ENCODE measurements at places on chromosomes 4 and X.
A peak's percentile ranks its signal among the peaks of the same experiment; 100 is the strongest.

DNA sequence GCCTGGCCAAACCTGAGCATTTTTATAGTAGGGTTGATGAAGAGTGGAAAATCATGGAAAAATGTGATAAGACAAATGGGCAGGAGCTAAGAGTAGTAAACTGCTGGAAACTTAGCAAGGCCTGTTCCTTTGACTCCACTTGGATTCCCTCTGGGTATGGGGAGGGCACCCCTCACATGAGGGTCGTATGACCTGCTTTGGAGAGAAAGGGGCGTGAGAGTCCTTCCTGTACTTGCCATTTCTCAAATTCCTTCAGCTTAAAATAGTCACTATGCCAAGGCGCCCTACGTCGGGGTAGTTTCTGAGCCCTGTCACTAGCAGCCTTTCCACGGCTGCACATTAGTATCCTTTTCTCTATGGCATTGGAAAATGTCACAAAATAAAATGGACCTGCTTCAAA lies 49.1 kb downstream of the GPRIN3 start:
- DNase-seq, result no peak

GRCh38 chr4:113404167-113404571 lies 354.7 kb downstream of the ANK2 start:
- no peak for DNase-seq

DNA sequence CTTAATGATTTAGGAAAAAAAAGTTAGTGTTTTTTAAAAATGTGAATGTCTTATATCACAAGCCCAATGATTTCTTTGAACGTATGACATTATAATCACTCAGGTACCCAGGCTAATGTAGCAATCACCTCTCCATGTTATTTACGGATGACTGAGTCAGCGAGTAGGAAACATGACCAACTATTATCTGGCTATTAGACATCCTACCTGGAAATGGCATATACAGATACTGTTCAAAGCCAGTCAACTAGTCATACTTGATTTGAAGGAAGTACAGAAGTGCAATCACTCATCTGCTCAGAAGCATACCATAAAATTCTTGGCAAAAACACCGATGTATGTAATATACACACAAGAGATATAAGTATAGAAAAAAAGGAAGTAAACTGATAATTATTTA lies 732.5 kb downstream of the ARAP2 start:
- DNase-seq, result no peak

GRCh38 chr4:113588895-113589668 lies 172.5 kb downstream of the CAMK2D start:
- no peak for DNase-seq

GRCh38 chr4:72842323-72842722 lies 227.2 kb downstream of the COX18 start:
- no peak for DNase-seq

DNA sequence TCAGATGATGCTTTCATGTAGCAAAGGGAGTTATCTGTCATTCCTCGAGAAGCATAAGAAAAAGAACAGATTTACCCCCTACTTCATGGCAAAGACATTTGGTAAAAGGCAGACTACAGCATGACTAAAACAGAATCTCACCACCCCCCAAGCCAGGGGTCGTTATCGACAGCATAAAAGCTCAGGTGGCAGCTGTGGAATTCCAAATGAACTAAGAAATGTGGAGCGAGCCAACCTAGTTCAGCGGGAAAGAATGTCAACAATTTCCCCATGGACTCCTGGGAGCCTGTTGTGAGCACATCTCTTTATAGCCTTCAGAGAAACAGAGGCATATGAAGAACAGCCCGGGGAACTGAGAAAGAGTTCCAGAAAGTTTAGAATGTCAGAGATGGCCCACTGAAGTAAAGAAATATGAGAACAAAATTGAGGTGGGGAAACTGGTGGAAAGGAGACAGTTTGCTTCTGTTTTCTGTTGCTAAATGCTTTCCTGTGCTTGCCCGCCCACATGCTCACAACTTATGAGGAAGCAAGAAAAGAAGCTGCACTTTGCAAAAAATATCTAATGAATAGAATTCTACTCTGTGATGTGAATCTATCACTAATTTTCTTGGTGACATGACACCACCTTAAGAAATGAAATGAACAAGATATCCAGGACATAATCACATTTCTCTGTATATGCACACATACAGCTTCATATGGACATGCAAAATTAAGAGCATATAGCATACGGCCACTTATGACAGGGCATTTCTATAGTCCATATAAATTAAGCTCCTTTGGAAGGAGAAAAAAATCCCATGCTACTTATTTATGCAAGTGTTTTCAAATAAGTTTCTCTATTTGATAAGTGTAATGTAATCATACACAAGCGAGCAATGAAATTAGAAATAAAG lies 135.3 kb upstream of the MID1 start:
- DNase-seq, result no peak

DNA sequence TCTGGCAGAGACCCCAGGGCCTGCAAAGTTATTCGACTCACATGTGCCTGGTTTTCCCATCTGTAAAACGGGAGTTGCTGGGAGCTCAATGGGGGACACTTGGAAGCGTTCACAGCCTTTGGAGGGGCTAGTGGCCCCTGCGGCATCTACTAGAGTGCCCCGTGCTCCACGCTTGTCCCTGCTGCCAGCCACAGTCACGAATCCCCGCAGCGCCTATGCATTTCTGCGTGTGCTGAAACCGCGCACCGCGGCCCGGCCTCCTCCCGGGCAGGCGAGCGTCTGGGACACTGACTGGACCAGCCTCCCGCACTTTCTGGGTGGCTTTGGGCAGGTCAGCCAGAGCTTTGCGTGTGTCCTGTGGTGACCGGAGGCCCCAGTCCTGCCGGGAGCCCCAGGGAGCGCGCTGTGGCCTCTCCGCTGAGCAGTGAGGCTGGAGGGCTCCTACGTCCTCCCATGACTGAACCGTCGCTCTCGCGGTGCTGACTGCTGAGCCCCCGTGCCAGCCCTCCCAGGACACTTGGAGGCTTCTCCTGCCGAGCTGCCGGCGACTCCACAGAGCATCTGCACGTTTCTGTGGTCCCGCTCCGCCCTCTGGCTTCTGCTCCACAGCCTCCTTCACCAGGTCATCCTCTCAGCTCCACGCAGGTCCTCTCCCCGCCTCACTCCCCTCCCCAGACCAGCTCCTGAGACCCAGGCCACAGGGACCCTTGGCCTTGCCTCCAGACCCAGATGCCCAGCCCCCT lies 36.3 kb downstream of the PIGG start:
- DNase-seq, result no peak

DNA sequence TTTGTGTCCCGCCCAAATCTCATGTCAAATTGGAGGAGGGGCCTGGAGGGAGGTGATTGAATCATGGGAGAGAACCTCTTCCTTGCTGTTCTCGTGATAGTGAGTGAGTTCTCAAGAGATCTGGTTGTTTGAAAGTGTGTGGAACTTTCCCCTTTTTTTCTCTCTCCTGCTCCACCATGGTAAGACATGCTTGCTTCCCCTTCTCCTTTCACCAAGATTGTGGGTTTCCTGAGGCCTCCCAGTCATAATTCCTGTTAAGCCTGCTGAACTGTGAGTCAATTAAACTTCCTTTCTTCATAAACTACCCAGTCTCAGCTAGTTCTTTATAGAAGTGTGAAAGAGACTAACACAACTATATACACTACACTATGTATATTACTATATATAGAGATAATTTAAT lies 697.8 kb upstream of the HS3ST1 start:
- no peak for DNase-seq

DNA sequence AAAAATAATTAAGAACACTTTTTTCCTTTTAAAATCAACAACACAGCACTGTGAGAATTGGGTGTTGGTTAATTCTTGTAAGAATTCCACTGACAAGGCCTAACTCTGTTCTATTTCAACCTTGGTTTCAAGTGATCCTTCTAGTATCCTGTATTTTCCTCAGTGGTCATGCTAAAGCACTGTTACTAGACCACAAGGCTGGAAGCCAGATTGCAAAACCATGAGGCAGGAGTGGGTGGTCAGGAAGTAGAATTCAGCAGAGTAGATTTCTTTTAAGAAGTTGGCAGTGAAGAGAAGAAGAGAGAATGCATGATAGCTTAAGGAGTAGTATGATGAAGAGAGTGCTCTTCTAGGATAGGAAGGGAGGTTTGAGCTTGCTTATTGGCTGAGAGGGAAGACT lies 71.6 kb upstream of the LEF1 start:
- DNase-seq, result no peak

DNA sequence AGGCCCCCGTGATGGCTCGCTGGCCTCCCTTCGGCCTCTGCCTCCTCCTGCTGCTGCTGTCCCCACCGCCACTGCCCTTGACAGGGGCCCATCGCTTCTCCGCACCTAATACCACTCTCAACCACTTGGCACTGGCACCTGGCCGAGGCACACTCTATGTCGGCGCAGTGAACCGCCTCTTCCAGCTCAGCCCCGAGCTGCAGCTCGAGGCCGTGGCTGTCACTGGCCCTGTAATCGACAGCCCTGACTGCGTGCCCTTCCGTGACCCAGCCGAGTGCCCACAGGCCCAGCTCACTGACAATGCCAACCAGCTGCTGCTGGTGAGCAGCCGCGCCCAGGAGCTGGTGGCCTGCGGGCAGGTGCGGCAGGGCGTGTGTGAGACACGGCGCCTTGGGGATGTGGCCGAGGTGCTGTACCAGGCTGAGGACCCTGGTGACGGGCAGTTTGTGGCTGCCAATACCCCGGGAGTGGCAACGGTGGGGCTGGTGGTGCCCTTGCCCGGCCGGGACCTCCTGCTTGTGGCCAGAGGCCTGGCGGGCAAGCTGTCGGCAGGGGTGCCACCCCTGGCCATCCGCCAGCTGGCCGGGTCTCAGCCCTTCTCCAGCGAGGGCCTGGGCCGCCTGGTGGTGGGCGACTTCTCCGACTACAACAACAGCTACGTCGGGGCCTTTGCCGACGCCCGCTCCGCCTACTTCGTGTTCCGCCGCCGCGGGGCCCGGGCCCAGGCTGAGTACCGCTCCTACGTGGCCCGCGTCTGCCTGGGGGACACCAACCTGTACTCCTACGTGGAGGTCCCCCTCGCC lies 3.0 kb downstream of the PLXNB3 start:
- DNase-seq, result no peak

GRCh38 chr4:177131736-177132135 lies 177.9 kb upstream of the NEIL3 start:
- DNase-seq, result no peak

- no peak for DNase-seq
These were observed 83.5 kb upstream of the RAPGEF2 start for GRCh38 chr4:159019356-159019755.

GRCh38 chrX:1743105-1743504 lies 128.2 kb downstream of the ASMT start:
- DNase-seq, result no peak

DNA sequence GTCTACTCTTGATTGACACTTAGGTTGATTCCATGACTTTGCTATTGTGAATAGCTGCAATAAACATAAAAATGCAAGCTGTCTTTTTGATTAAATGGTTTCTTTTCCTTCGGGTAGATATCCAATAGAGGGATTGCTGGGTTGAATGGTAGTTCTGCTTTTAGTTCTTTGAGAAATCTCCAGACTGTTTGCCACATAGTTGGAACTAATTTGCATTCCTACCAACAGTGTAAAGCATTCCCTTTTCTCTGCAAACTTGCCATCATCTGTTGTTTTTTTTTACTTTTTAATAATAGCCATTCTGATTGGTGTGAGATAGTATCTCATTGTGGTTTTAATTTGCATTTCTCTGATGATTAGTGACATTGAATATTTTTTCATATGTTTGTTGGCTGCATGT lies 122.2 kb upstream of the PRKG2 start:
- DNase-seq, result no peak

DNA sequence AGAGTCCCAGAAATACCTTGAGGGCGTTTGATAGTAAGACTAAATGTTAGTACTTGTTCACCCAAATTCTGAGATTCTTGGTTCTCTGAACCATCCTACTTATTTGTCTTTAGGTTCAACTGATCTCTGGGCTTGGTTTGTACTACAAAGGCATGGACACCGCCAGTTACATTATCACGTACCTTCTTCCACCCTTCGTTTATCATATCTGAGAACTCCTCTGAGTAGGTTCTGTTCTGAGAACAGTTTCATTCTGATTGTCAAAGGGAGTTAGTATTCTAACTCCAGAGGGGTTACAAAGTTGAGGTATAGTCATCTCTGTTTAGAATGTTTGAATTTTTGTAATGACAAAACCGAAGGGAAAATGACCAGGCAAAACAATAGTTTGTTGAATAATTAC lies 19.3 kb downstream of the ZFX start:
- no peak for DNase-seq

DNA sequence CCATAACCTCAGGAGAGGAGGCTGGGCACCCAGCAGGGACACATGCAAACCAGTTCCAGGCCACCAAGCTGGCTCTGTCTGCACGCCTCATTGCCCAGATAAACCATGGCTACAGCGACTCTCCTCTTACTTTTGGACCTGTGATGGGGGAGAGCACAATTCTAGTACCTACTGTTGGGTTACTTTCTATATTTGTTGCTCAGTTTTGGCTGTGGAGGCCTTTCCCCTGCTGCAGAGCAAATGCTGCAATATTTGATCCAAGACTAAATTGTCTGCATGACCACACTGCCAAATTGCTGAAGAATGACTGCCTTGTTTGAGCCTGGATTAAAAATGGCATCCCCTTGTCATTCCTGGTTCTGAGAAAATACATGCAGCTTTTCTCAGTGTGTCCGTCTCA lies 253.5 kb downstream of the ARHGAP10 start:
- no peak for DNase-seq

- no peak for DNase-seq
These were observed 524 bp upstream of the EXOSC9 start for GRCh38 chr4:121800638-121800960.

DNA sequence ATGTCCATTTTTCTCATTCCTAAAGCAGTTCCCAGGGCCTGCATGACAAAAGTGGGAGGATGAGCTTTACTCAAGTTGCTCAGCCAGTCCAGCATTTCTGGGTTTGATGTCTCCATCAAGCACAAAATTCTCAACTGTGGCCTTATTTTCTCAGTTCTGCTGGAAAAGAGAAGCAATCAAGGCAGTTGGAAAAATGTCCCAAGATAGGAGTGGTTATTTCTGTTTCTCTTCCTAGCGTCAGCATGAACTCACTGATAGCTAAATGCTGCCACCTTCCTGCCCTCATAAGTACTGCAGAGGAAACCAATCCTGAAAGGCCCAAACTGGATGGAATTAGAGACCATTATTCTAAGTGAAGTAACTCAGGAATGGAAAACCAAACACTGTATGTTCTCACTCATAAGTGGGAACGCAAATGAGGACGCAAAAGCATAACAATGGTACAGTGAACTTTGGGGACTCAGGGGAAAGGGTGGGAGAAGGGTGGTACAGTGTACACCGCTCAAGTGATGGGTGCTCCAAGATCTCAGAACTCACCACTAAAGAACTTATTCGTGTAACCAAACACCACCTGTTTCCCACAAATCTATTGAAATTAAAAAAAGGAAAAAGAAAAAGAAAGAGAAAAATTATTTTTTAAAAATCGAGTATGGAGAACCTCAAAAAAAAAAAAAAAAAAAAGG lies 29.6 kb downstream of the ADH7 start:
- peak; percentile 16 for DNase-seq
